Activated naive CD4-positive, alpha-beta T cell treated with anti-CD3 and anti-CD28 coated beads, Interleukin-2, amount 10 ng/mL, durations not matched to agents 7 days and 5 days (primary cell): ENCODE measurements at places on chromosomes 4 and X.

- no peak for DNase-seq
Measured at GRCh38 chr4:67292045-67292444, 253.3 kb downstream of the CENPC start.

GRCh38 chr4:18923496-18924161, 902.1 kb upstream of the LCORL start:
- no peak for DNase-seq

DNA sequence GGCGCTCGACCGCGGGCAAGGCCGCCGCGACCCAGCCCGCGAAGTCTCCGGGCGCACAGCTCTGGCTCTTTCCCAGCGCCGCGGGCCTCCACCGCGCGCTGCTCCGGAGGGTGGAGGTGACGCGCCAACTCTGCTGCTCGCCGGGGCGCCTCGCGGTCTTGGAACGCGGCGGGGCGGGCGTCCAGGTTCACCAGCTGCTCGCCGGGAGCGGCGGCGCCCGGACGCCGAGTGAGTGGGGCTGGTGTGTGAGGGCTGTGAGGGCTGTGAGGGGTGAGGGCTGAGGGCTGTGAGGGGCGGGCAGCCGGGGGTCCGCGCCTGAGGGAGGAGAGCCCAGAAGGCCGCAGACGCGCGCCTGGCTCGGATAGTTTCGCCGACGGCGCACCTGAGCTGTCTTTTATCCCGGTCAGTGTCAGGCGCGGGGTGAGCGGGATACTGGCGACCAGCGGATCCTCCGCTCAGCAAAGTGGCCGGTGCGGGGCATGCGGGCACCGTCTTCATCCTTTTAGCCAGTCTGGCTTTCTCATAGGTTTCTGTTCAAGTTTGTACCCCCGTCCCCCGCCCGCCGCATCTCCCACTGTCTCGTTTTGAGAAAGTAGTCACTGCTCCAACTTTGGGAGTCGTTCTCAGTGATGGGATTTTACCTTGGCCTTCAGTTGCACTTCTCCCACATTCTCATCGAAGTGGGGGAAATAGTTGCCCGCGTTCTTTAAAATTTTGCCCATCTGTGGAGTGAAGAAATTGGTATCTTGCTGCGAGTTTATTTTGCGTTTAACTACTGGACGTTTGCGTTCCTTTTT, 586 bp downstream of the HERC5 start:
- DNase-seq: peak; percentile 63

DNA sequence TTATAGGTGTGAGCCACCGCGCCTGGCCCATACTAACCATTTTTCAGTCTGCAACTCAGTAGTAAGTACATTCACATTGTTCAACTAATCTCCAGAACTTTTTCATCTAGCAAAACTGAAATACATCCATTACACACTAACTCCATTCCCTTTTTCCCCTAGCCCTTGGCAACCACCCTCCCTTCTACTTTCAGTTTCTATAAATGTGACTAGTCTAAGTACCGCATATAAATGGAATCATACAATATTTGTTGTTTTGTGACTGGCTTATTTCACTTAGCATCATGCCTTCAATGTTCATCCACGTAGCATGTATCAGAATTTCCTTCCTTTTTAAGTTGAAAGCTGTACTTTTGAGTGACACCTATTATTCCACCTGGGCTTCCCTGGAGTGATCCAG, 44.6 kb upstream of the SETD7 start:
- DNase-seq: no peak

DNA sequence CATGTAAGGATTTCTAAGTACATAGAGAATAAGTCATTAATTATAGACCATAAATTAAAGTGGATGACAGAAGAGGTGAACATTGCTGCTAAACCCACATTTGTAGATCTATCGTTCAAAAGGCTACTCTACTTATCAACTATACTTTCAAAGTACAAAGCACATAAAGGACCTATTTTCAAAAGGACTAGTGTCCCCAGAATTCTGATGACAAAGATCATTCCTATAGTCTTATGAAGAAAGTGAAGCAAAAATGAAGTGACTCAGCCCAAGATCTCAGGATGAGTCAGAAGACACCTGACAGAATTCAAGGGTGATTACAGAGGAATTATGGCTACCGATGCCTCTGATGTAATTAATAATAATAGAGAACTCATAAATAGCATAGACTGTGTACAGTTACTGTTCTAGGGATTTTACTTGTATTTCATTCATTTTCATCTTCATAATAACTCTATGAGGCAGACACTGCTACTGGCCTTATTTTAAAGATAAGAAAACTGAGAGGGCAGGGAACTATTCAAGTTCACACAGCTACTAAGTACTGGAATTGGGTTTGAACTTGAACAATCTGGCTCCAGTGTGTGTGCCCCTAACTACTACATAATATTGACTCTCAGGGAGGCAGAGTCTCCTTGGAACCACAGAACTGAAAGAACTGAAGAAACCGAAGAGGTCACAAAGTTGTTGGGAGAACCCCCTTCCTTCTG, 17.1 kb downstream of the USP46 start:
- no peak for DNase-seq

- DNase-seq: no peak
Measured at GRCh38 chrX:154349979-154350378, 24.5 kb downstream of the FLNA start.

DNA sequence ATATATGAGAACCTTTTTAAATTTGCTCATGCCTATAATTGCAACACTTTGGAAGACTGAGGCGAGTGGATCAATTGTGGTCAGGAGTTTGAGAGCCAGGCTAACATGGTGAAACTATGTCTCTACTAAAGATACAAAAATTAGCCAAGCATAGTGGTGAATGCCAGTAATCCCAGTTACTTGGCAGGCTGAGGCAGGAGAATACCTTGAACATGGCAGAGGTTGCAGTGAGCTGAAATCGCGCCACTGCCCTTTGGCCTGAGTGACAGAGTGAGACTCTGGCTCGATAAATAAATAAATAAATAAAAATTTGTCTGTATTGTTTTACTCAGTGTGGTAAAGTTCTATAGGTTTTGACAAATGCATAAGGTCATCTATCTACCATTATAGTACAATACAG, 218.2 kb downstream of the ZC4H2 start:
- DNase-seq: no peak

- no peak for DNase-seq
Measured at GRCh38 chr4:186297013-186297645, 31.1 kb downstream of the F11 start.

- peak; percentile 30 for DNase-seq
Measured at GRCh38 chr4:6769233-6769988, 13.1 kb upstream of the KIAA0232 start.

DNA sequence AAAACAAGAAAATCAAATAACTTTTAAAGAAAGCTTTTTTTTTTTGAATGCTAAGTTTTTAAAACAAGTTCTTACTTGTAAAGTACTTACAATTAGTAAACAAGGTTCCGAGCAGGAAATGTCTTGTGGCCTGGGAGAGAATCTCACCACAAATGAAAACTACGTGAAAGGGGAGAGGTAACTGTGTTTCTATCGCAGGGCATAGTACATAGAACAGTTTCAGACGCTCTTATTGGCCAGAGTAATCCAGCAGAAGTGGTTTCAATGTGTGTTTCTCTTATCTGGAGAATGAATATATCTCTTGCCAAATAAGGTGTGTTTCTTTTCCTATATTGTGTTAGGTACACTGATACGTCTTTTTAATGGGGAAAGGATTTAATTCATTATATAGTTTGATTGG, at the start of gene PLAC8:
Gene PLAC8, minus strand, starts transcription at position 154 of the 400 bp plus-strand sequence. CDS start 6,808 bp downstream, outside the sequence.
- DNase-seq: peak; percentile 74

GRCh38 chr4:115292320-115293092, 179.1 kb upstream of the NDST4 start:
- DNase-seq: no peak

DNA sequence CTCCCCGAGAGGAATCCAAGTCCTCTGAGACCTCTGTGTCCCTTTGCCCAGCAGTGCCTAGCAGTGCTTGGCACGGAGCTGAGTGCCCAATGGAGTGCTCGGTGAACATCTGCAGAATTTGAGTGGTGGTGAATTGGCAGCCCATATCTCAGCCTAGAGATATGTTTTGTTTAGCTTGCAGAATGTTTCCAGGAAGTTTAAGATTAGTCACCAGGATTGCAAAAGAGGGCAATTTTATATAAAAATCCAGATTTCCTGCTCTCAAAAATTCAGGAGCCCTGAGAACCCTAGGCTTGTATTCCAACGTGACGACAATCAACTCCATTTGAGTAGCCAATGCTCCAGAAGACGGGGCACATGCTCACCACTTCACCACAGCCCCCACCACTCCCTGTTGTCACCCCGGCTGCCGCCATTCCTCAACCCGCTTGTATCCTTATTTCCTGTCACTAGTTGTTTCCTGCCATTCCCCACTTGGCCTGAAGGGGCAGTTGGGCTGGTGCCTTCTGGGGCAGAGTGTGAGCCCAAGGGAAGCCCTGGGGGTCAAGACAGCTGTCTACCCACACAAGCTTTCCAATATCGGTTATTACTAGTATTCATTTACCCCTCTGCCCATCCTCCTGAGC, 116.9 kb downstream of the EFNB1 start:
- DNase-seq: no peak

DNA sequence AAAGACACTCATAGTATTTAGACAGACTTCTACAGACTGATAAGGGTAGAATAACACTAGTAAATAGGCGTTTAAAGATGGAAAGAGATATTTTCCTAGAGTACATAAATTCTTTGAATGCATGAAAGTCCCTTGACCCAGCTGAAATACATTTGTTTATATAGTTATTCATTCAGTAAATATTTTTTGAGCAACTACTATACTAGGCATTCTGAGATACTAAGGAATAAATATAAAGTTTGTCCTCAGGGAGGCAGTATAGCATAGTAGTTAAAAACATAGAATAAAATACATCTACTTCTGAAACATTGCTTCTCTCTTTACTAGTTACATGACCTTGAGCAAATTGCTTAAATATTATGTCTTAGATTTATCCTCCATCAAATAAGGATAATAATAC, 27.4 kb downstream of the HMGN5 start:
- DNase-seq: no peak

DNA sequence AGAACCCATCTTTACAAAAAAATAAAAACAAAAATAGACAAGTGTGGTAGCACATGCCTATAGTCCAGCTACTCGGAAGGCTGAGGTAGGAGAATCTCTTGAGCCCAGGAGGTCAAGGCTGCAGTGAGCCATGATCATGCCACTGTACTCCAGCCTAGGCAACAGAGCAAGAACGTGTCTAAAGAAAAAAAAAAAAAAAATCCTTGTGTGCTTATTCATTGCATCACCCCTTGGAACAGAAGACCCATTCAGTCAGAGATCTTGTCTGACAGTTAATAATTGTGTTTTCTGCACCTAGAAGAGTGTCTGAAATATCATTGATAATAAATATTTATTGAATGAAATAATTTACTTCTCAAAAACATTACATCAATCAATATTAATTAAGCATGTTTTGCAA, 97.4 kb upstream of the TBL1X start:
- no peak for DNase-seq

- no peak for DNase-seq
Measured at GRCh38 chrX:55668084-55668483, 44.9 kb downstream of the FOXR2 start.

DNA sequence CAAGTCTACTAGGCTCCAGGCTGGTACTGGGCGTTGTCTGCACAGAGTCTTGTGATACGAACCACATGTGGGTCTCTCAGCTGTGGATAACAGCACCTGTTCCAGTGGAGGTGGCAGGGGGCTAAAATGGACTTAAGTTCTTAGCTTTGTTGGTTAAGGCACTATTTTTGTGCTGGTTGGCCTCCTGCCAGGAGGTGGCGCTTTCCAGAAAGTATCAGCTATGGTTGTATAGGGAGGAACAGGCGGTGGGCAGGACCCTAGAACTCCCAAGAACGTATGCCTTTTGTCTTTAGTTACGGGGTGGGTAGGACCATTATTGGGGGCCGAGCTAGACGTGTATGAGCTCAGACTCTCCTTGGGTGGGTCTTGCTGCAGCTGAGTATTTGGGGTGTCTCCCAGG, 1138.4 kb downstream of the PCDH19 start:
- no peak for DNase-seq

GRCh38 chrX:153714256-153714655, 9.9 kb downstream of the BCAP31 start:
- DNase-seq: no peak

DNA sequence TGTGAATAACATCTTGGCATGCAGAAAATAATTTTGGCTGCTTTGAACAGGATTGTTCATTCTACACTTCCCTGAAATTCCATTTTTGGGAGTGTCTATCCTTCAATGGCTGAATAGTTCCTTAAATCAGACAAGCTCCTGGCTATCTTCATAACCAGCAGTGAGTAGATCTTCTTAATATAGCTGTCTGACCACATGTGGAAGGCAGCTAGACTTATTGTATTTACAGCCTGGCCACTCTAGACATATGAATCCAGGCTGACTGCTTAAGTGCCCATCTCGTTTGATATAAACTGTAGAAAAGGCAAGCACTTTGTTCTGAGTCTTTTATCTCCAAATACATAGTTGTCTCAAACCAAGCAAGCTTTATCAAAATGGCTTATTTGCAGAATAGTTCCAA, 40.0 kb downstream of the PWWP3B start:
- DNase-seq: no peak

GRCh38 chr4:153318696-153319320, 25.7 kb upstream of the MND1 start:
- DNase-seq: peak; percentile 41

DNA sequence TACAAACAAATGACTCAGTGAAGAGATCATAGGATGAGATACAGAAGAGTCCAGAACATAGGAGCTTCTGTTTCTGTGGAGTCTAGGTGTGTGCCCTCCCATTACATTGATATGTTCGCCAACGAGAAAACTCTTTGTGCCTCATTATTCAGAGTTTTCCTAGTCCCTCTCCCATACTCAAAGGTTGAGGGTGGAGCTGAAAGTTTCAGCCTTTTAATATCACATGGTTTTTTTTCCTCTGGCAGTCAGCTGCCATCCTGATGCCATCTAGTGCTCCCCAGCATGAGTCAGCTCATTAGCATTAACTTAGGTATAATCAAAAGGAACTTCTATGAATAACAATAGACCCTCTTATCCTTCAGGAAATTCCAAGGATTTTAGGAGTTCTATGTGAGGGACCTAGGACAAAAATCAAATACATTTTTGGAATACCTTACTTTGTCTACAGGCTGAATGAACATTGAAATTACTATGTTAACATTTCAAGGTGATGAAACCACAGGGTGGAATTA, 559.6 kb upstream of the AMOT start:
- DNase-seq: no peak

- DNase-seq: peak; percentile 85
Measured at GRCh38 chr4:108113229-108113628, 55.5 kb downstream of the LEF1 start.

DNA sequence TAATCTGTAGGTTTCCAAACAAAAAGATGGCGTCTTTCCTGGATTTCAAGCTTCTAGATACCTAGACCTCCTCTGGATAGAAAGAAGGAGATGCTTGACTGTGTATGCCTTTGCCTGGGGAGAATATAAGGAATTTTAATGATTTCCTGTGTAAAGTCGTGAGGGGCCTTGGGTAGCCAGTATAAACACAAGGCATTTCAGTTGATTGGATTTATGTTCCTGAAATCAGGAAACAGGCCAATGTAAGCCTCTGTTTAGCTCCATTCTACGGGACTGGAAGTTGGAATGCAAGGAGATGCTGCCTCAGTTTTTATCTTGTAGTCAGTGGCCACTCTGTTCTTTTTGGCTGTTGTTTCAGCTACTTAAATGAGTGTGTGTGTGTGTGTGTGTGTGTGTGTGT, 137.2 kb downstream of the GUCY2F start:
- no peak for DNase-seq

GRCh38 chr4:26558166-26558895, 25.6 kb upstream of the TBC1D19 start:
- DNase-seq: no peak

- DNase-seq: no peak
Measured at GRCh38 chr4:26055855-26056254, 141.8 kb downstream of the SMIM20 start.

- DNase-seq: no peak
Measured at GRCh38 chr4:114615435-114615834, 16.8 kb downstream of the UGT8 start.
